ENCODE measurements at places on chromosomes 6 and 20. TPM values are rescaled to one million over a fixed set of nuclear protein-coding genes. Genes with fewer than 3 reads are reported as not detected.

Gene UBE3D
- total RNA-seq: 7.1 TPM

DNA sequence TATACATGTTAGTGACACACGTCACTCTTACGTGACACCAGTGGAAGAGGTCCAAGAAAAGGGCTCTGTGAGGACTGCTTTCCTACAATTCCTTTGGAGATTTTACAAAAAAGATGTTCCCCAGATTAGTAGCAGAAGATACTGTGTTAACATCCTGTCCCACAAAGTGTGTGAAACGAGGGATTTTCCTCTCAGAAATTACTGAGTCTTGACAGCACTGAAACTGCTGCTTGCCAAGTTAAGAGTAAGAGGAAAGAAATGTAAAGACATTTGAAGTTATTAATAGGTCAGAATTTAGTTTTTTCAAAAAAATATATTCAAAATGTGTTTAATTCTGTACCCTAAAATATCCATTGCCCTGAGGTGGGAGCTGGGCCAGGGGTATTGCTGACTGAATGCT, 58.8 kb upstream of the MAP7 start:
- peak; percentile 85 for DNase-seq

- peak; percentile 85 for DNase-seq
Observed at GRCh38 chr20:1900321-1900801, 5.2 kb downstream of the SIRPA start.

DNA sequence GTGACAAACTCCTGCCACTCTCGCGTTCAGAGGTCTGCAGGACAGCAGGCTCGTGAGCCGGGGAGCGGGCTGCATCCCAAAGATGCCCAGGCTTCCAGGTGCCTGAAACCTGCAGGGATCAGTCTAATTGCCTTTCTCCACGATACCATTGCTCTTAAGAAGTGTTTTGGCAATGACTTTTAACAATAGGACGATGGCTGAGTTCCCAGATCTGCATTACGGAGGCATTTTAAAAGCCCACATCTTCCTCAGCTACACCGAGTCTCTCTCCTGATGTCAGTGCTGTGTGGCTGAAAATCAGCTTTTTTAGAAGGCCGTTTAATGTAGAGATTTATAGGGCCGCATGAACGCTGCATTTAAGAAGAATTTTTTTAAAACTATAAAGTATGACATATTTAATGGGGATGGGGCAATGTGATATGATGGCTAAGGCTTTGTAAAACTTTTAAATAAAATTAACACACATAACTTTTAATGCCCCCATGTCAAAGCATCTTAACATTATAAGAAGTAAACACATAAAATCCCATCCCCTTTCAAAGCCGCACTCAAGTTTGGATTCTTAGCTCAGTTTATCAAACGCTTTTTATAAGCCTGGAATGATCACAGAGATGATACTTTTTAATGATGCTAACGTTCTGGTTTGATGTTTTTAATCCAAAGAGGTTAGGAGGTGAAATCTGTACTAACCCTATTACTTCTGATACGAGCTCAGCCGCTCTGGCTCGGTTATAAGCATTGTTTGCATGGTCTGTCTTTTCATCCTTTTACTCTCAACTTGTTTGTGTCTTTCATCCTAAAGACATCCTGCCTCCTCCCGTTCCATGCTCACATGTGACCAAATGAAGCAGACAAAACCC, 386.0 kb downstream of the SMOC2 start:
- DNase-seq: no peak

GRCh38 chr20:63976980-63977738, 2.3 kb downstream of the SAMD10 start:
- DNase-seq: no peak

Data from GM23248 (cell line).